ENCODE measurements at places on chromosomes 13 and 19.
A peak's percentile ranks its signal among the peaks of the same experiment; 100 is the strongest.

- no peak for DNase-seq
Measured at GRCh38 chr13:52394586-52394985, 11.4 kb downstream of the THSD1 start.

GRCh38 chr19:41367848-41368301, 3.9 kb upstream of the B9D2 start:
- DNase-seq: no peak

DNA sequence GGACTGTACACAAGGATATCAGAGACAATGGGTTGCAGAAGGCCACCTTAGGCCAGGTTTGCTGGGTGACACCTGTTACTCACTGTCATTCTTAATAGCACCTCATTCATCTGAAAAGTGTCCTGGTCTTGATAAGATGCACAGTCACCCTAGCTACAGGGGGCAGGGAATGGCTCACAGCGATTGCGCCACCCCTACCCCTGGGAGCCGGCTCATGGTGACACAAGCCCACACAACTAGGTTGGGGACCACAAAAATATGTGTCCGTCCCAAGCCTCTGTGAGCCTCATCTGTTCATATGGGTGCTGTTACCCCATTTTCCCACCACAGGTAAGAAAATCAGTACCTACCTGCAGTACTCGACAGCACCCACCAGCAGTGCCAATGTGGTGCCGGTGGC, 23.4 kb downstream of the MED26 start:
- no peak for DNase-seq

DNA sequence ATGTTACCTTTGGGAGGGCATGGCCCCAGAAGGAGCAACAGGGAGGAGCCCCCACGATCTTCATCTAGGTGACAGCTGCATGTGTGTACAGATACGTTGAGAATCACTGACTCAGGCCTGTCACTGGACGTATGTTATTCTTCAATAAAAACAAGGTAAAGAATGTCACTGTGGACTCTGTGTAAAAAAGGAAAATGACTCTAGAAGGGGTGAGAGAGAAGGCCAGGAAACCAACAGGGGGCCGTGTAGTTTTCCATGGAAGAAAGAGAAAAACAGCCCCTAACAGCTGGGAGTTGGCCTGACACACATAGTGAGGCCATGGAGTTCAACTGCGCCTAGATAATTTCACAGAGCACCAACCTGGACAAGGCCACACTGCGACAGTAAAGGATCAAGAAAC, 1.9 kb upstream of the LYPD3 start:
- DNase-seq: no peak

GRCh38 chr13:26037302-26037701, 14.5 kb downstream of the SHISA2 start:
- DNase-seq: peak; percentile 10

DNA sequence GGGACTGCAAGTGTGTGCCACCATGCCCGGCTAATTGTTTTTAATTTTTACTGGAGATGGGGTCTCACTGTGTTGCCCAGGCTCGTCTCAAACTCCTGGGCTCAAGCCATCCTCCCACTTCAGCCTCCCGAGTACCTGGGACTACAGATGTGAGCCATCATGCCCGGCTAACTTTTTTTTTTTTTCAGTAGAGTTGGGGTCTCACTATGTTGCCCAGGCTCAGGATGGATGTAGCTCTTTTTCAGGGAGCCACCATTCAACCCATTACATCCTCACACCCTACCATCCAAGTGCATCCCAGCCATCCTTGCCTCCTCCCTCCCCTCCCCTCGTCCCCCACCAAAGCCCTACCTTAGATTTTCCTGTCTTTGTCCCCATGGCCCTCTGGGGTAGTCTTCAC, 14.9 kb downstream of the CELF5 start:
- DNase-seq: no peak

GRCh38 chr19:1618157-1619093, 13.2 kb upstream of the UQCR11 start:
- DNase-seq: no peak

GRCh38 chr13:45280751-45281634, 60.0 kb downstream of the TPT1 start:
- DNase-seq: peak; percentile 36

DNA sequence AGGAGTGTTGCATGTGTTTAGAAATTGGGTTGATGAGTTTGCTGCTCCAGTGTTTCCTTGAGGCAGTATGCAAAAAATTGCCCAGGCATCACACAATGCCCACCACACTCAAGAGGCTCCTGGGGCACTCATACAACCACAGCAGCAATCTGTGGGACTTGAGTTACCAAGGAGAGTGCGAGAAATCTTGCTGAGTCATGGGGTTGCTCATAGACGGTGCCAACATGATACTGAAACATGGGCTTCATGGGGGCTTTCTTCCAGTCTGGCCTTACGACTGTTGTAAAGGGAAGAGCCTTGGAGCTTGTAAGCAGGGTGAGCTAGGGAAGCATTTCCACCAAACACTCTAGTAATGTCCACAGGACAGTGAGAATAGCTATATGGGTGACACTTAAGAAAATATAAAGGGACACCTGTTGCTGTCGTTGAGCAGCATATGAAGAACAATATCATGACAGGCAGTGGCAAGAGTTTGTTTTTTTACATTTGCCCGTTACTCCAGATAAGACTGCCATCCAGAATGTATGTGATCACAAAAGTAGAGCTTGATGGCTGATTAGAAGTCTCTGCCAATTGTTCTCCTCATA, 1237.4 kb downstream of the UQCRFS1 start:
- no peak for DNase-seq

- DNase-seq: no peak
Measured at GRCh38 chr13:111315347-111315995, 5.0 kb upstream of the TEX29 start.

DNA sequence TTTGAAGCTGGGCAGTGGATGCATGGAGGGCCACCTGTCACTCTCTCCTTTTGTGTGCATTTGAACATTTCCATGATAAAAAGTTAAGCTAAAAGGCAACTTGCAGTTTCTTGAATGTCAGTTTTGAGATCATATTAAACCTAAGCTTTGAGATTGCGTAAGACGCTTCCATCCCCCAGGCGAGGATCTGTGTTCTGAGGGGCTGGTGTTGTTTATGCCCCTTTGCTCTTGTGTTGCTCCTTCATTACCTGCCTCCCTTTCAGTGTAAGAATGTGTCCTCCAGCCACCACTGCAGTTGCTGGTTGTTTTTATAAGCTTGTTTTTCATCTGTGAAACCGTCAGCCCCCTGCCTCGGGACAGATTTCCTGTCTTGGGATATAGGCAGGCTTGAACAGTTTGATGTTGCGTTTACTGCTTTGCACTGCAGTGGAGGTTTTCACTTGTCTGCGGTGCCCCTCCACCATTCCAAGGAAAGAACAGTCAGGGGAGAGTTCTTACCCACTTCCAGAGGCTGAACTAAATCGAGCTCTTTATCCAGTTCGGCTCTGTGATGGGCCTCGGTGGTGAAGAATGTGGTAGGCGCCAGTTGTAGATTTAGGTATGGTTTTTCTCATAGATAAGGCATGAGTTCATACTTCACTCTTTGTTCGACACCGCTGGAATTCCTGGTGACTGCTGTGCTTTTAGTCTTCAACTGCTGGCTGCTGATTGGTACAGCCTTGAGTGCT, 96.8 kb downstream of the ARHGEF7 start:
- DNase-seq: no peak

- peak; percentile 24 for DNase-seq
Measured at GRCh38 chr19:12478234-12478941, 6.2 kb downstream of the ZNF709 start.

DNA sequence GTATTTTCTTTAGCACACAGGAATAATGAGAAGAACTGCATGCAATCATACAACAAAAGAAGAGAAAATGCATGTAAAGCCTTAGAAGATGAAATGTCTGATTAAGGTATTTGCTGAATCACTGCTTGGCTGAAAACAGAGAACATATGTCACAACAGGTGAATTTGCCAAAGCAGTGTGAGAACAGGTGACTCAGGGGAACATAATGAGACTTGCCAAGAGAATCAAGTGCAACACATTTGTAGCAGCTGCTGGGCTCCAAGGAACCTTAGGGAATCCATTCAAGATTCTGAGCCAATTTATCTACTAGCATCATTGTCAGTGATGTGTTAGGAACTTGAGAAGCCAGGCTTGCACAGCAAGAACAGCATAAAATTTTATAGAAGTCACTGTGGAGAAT, 273.1 kb downstream of the PCDH20 start:
- DNase-seq: no peak

- no peak for DNase-seq
Measured at GRCh38 chr13:87089391-87089790, 581.8 kb upstream of the SLITRK5 start.

DNA sequence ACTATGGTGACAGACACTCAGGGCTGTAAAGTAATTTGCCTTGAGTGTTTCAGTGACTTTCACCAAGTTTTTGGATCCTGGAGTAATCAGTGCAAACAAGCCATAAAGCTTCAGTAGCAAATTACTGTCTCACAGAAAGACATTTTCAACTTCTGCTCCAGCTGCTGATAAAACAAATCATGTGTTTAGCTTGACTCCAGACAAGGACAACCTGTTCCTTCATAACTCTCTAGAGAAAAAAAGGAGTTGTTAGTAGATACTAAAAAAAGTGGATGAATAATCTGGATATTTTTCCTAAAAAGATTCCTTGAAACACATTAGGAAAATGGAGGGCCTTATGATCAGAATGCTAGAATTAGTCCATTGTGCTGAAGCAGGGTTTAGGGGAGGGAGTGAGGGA, 9.4 kb downstream of the ARGLU1 start:
- no peak for DNase-seq

GRCh38 chr19:3543150-3544057, 4.4 kb downstream of the TEKTIP1 start:
- DNase-seq: no peak

DNA sequence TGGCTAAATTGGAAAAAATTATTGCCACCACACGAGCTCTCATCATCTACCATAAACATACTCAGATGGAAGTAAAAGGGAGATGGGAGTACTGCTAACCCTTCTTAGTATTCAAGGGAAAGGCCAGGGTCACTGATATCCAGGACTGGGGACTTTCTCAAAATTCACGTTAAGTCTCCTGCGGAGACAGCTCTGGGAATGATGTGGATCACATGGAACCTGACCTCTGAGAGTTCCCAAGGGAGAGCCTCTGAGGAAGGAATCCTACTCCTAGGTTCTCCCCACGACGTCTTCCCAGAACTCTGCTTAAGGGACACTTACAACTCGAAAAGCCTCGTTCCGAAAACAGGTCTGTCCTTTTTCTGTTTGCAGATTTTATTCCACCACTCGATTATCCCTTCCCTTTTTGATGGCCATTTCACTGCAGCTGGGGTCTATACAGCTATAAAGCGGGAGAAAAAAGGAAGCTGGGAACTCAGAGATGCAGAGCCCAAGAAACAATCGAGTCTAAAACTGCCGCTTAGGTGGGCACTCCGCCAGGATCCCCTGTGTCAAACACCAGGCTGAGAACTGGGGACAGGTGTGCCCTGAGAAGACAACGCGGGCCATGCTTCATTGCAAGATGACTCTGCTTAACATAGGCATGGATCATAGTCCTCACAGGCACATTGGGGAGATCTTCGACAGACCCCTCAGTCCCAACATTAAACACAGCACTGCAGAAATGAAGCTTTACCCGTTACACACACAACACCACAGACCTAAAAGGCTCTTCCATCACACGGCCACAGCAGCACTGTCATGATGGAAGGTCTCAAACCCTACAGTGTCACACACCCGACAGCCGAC, 823 bp upstream of the ZNF567 start:
- no peak for DNase-seq

- no peak for DNase-seq
Measured at GRCh38 chr19:13195678-13196077, 45.5 kb downstream of the IER2 start.

DNA sequence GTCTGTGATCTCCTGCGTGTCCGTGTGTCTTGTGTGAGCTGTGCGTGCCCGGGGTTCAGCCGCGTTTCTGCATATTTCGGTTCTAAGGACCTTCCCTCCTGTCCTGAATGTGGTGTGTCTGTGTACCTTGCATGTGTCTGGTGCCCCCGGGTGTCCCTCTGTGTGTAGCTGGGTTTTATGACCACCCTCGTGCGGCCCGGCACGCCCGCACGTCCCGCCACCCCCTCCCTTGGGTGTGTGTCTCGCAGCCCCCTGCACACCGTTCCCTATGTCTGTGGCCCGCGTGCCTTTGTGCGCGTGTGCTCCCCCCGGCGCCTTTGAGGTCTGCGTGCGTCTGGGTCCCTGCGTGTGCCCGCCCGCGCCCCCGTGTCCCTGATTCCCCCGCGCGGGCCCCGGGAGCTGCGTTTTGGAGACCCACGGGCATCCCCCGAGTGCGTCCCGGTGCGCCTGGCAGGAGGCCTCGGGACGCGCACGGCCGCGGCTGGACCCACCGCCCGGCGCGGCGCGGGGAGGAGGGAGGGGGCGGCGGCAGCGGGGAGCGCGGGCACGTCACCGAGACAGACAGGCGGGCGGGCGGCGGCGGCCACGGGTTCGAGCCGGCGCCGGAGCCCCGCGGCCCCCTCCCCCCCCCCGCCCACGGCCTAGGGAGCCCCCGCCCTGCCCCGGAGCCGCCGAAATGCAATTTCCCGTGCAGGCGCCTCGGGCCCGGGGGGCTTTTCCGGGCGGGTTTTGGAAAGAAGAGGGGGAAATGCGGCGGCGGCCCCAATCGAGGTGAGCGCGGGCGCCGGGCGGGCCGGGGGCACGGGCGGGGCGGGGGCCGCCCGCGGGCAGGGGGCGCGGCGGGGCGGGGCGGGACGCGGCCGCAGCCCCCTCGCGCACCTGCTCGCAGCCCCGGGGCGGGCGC, 12.0 kb upstream of the NANOS3 start:
- no peak for DNase-seq

GRCh38 chr13:44365008-44365407, 8.6 kb upstream of the SERP2 start:
- no peak for DNase-seq

DNA sequence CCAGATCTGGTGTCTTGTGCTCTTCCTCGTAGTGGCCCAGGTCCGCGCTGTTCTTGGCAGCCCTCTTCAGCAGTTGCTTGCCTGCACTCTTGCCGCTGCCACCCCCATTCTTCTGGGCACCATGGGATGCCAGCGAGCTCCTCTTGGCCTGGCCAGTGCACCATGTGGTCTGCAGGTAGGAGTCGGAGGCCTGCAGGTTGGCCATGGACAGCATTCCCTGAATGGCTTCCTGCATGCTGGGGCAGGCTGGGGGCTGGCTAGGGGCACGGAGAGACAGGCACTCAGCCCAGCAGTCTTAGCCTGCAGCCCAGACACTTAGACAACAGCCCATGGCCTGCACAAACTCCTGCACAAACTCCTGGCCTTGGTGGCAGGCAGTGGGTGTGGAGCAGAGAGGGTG, 234.9 kb downstream of the TUBA3C start:
- DNase-seq: no peak

GRCh38 chr13:48678316-48678715, 24.6 kb downstream of the CYSLTR2 start:
- no peak for DNase-seq

- no peak for DNase-seq
Measured at GRCh38 chr19:50821248-50821612, 2.4 kb downstream of the KLK1 start.

- peak; percentile 32 for DNase-seq
Measured at GRCh38 chr19:7346488-7346971, 2.2 kb upstream of the ARHGEF18 start.

DNA sequence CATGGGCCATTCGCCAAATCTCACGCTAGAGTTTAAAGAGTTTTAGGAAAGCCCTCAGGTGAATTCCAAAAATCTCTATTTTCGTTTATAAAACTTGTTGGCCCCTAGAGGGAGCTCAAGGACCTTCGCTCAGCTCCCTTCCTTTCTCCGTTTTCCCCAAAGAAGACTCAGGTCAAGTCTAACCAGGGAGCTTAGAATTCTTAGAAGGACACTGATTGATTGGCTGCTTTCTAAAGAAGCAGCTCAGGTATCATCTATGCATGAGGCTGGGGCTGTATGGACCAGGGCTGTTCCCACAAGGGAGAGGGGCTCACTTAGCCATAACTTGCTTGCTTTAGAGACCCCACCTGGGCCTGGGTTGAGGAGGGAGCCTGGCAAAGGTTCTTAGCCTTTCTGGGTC, 20.5 kb downstream of the DZIP1 start:
- no peak for DNase-seq

Data from NCI-H774 (cell line).